PC-9 (cell line): ENCODE measurements at places on chromosomes 7 and 10.

DNA sequence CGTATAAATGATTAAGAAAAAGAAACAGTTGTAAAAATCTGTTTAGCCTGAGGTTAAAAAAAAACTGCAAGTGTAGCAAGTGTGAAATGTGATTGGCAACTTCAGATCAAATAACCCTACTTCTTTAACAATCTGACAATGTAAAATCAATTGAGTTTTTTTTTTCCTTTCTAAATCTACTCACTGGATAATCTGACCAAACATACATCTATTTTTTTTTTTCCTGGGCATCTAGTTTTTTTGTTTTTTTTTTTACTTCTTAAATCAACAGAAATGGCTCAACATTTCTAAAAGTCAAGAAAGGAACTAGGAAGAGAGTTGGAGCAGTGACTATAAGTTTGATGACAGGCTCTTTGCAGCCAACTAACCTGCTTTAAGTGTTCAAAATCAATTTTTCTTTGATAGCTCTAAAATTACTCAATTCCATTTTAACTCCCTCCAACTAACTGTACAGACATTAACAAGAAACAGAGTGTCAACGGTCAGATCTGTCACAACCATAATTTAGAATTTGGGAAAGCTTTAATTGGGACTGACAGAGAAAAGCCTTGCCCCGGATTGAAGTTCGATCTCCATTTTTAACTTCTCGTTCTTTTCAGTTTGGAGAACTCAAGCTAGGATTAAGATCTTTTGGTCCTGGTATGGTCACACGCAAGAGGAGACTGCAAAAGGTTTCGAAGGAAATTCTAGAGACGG lies 1.2 kb downstream of the ARL3 start:
- peaks cover 5% of the 10 kb centered on the region; the same call in 1 of the 2 replicates for H3K4me1 ChIP-seq
- no peaks in the 10 kb centered on the region for H3K36me3 ChIP-seq
- H3K27me3 ChIP-seq: no peaks in the 10 kb centered on the region
- no peak for DNase-seq
- H3K27ac ChIP-seq: no peak overlapping the region

- H3K4me3 ChIP-seq: peak overlapping the region; percentile 71
- DNase-seq: peak; percentile 35
- peaks cover 8% of the 10 kb centered on the region; the same call in 1 of the 2 replicates for H3K36me3 ChIP-seq
- no peaks in the 10 kb centered on the region for H3K27me3 ChIP-seq
These were observed 134.5 kb downstream of the NRBF2 start for GRCh38 chr10:63267414-63268148.

- no peak for DNase-seq
- H3K36me3 ChIP-seq: no peaks in the 10 kb centered on the region
- no peak overlapping the region for H3K4me3 ChIP-seq
- H3K27me3 ChIP-seq: no peaks in the 10 kb centered on the region
These were observed 49.5 kb upstream of the PITRM1 start for GRCh38 chr10:3222068-3222467.

- DNase-seq: no peak
- H3K36me3 ChIP-seq: no peaks in the 10 kb centered on the region
- no peaks in the 10 kb centered on the region for H3K27me3 ChIP-seq
- no peaks in the 10 kb centered on the region for H3K4me1 ChIP-seq
- H3K4me3 ChIP-seq: no peak overlapping the region
These were observed 569.9 kb downstream of the ANKRD7 start for GRCh38 chr7:118794419-118794818.

DNA sequence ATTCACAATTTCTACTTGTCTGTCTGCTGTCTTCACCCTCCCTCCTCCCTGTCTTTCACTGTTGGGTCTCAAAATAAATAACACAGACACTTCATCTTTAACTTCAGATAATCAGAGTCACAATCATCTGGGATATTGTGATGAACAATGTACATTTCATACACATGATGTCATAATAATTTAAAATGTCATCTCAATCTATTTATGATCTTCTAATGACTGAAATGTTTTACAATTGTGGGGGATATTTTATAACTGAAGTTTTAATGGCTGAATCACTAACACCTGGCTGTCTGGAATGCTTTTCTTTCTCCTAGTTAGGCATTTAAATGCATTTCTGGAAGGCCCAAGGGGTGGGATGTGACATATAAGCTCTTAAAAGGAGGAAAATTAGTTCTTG lies 859.8 kb downstream of the LRMDA start:
- DNase-seq: no peak
- H3K4me1 ChIP-seq: no peaks in the 10 kb centered on the region
- no peaks in the 10 kb centered on the region for H3K36me3 ChIP-seq
- H3K27ac ChIP-seq: no peak overlapping the region

- peaks cover 11% of the 10 kb centered on the region; the same call in 1 of the 2 replicates for H3K27me3 ChIP-seq
- no peak overlapping the region for H3K4me3 ChIP-seq
- no peaks in the 10 kb centered on the region for H3K36me3 ChIP-seq
- no peaks in the 10 kb centered on the region for H3K4me1 ChIP-seq
- no peak overlapping the region for H3K27ac ChIP-seq
- no peak for DNase-seq
These were observed 124.7 kb downstream of the PTPN20 start for GRCh38 chr10:47035819-47036337.

- no peak for DNase-seq
- H3K4me3 ChIP-seq: no peak overlapping the region
- no peaks in the 10 kb centered on the region for H3K27me3 ChIP-seq
- H3K27ac ChIP-seq: no peak overlapping the region
- H3K4me1 ChIP-seq: peaks cover 19% of the 10 kb centered on the region
- no peaks in the 10 kb centered on the region for H3K36me3 ChIP-seq
These were observed 70.9 kb downstream of the MBL2 start for GRCh38 chr10:52701647-52702046.

GRCh38 chr7:45457591-45457990 lies 116.6 kb upstream of the ADCY1 start:
- H3K4me3 ChIP-seq: no peak overlapping the region
- no peak overlapping the region for H3K27ac ChIP-seq
- no peaks in the 10 kb centered on the region for H3K36me3 ChIP-seq
- H3K4me1 ChIP-seq: peaks cover 14% of the 10 kb centered on the region
- no peak for DNase-seq
- H3K27me3 ChIP-seq: no peaks in the 10 kb centered on the region

DNA sequence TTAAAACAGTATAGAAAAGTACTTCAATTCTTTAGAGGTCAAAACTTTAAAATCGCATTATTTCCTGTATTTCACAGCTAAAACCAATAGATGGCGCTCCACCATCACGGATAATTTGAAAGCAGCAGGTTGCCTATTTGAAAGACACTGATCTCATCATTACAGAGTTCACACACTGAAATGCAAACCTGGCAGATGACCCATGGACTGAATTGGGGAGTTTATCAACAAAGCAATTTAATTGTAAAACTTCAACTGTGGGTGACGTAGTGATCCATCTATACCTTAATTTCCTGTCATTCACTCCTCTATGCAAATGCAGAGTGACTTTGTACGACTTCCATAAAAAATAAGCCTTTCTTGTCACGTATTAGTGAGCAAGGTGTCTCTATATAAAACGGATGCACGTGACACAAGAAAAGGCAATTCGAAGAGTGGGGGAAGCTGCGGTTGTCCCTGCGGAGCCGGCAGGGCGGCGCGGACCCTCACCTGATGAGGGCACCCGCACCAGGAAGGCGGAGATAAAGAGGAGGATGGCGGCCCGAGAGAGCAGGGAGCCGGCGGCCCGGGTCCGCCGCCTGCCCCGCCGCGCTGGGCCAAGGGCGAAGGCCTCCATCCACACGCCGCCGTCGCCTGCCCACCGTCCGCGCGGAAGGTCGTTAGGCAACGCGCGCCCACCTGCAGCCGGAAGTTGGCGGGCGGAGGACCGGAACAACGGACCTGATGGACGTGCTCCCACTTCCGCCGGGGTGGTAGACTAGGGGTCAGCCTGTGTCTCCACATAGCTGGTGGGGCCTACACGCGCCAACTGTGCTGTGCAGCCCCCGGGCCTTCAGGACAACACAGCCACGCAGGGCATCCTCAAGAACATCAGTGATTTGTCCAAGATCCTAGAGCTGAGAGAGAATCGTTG lies at the start of gene ZPBP:
ZPBP (minus strand) TSS at position 668 of the 913 bp plus-strand sequence; CDS start at position 616, 52 bp downstream.
- H3K27ac ChIP-seq: no peak within 1 kb of the TSS
- H3K36me3 ChIP-seq: no peaks in the 10 kb centered on the region
- peaks cover 8% of the 10 kb centered on the region; the same call in 1 of the 2 replicates for H3K27me3 ChIP-seq
- no peak within 1 kb of the TSS for H3K4me3 ChIP-seq
- DNase-seq: no peak

- H3K36me3 ChIP-seq: no peaks in the 10 kb centered on the region
- H3K4me3 ChIP-seq: no peak overlapping the region
- peak; percentile 68 for DNase-seq
- peak overlapping the region; percentile 58 for H3K27ac ChIP-seq
- peaks cover 12% of the 10 kb centered on the region for H3K4me1 ChIP-seq
These were observed 23.2 kb downstream of the POR start for GRCh38 chr7:75937958-75938786.

DNA sequence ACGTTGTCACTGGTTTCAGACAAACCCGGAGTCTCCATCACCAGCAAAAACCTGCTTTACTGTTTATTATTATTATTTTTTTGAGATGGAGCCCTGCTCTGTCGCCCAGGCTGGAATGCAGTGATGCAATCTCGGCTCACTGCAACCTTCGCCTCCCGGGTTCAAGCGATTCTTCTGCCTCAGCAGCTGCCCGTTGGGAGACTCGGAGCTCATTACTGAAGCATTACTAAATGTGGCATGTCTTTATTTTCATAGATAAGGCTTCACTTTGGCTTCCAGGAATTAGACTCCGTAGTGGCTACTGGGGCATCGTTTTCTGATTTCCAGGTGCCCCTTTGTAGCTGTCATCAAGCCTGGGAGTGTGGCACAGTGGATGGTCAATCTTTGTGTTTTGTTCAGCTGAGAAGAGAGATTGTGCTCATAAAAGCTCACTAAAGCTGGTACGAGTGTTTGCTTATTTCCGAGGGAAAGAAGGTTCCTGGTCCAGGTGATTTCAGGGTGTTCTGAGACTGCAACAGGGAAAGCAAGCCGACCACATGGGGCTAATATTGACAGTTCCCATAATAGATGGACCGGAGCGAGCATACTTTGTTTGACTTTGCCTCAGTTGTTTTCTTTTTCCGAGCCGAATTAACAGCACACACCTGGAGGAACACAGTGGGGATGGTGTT lies 163.1 kb downstream of the CAMK1D start:
- H3K4me1 ChIP-seq: no peaks in the 10 kb centered on the region
- DNase-seq: no peak

DNA sequence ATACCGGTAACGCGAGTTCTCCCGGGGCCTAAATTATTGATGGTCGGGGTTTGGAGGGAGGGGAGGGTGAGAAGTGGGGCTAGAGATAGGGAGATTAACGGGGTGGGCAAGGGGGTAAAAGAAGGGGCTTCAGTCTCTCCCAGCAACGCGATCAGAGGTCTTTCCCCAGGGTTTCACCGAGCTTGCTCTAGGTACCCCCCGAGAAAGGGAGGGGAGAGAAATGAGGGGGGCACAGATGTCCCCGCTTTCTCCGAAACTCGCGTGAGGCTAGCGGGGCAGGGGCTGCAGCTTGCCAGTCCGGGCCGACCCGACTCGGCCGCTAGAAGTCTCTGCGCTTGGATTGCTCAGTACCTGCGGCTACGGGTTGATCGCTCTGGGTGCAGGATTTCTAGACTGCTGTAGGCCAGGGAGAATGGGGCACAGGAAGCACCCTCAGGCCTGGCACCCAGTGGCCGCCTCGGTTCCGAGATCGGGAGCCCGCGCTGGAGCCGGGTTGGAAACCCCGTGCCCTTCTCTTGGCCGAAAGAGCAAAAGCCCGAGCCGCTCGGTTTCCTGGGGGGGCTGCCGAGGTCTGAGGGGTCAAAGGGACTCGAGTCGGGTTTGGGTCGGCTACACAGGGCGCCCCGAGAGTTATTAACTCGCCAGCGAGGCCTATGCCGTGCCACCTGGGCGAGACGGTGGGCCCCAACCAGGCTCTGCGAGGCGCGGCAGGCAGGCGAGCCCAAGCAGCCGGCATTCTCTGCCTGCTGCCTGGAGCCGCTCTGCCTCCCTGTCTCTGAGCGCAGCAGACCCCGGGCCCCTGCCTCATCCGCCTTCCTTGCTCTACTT lies 3.1 kb downstream of the PAX2 start:
- H3K36me3 ChIP-seq: no peaks in the 10 kb centered on the region
- H3K27ac ChIP-seq: no peak overlapping the region
- H3K27me3 ChIP-seq: peaks cover 80% of the 10 kb centered on the region
- no peak overlapping the region for H3K4me3 ChIP-seq
- H3K4me1 ChIP-seq: no peaks in the 10 kb centered on the region

- no peaks in the 10 kb centered on the region; the same call in 1 of the 2 replicates for H3K4me1 ChIP-seq
- DNase-seq: peak; percentile 50
- no peaks in the 10 kb centered on the region for H3K27me3 ChIP-seq
- no peaks in the 10 kb centered on the region for H3K36me3 ChIP-seq
- H3K27ac ChIP-seq: no peak overlapping the region
These were observed 62.2 kb downstream of the CCDC71L start for GRCh38 chr7:106598663-106599342.

- H3K4me3 ChIP-seq: no peak overlapping the region
- no peaks in the 10 kb centered on the region for H3K27me3 ChIP-seq
- no peak for DNase-seq
These were observed 225.8 kb downstream of the EXOC4 start for GRCh38 chr7:133478591-133479135.

DNA sequence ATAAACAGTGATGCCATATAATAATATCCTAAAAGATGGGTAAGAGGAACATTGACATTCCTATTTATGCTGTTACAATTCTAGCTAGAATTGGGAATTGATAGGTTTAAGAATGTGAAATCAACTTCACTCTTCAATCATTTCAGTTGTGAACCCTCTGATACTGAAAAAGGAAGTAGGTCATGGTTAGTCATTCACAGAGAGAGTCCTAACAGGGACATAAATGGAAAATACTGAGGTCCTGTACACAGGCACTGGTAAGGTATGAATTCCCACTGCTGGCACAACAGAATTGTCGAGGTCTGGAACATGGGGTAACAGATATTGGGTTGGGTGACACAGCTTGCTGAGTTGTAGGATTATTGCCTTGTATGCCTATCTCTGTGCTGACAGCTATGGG lies 289.4 kb upstream of the LRRN3 start:
- H3K4me3 ChIP-seq: no peak overlapping the region
- H3K27me3 ChIP-seq: no peaks in the 10 kb centered on the region
- no peaks in the 10 kb centered on the region for H3K4me1 ChIP-seq
- no peak overlapping the region for H3K27ac ChIP-seq
- no peak for DNase-seq
- no peaks in the 10 kb centered on the region for H3K36me3 ChIP-seq

- DNase-seq: no peak
- no peaks in the 10 kb centered on the region for H3K27me3 ChIP-seq
- no peaks in the 10 kb centered on the region for H3K36me3 ChIP-seq
- H3K4me3 ChIP-seq: no peak overlapping the region
- H3K27ac ChIP-seq: no peak overlapping the region
These were observed 88.2 kb downstream of the CHRM2 start for GRCh38 chr7:136956671-136957070.

GRCh38 chr7:3888096-3888495 lies 587.0 kb downstream of the SDK1 start:
- no peaks in the 10 kb centered on the region for H3K36me3 ChIP-seq
- no peaks in the 10 kb centered on the region for H3K4me1 ChIP-seq
- DNase-seq: no peak
- H3K27ac ChIP-seq: no peak overlapping the region
- H3K27me3 ChIP-seq: peaks cover 99% of the 10 kb centered on the region
